GM12892 (cell line): ENCODE measurements at places on chromosomes 7 and 10.
A peak's percentile ranks its signal among the peaks of the same experiment; 100 is the strongest.

- DNase-seq: no peak
These were observed 372.4 kb upstream of the LRGUK start for GRCh38 chr7:133754708-133755107.

DNA sequence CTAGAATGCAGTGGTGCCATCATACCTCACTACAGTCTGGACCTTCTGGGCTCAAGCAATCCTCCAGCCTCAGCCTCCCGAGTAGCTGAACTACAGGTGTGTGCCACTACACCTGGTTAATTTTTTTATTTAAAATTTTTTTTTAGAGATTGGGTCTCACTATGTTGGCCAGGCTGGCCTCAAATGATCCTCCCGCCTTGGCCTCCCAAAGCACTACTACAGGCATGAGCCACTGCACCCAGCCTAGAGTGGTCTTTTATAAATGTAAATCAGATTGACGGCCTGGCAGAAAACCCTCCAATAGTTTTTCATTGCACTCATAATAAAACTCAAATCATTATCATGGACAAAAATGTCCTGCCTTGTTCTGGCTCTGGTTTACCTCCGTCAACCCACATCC lies 201.7 kb upstream of the PLXNA4 start:
- DNase-seq: no peak

GRCh38 chr7:143199040-143199439 lies 15.8 kb downstream of the TAS2R39 start:
- DNase-seq: no peak

- DNase-seq: no peak
These were observed 107.5 kb downstream of the ITGB8 start for GRCh38 chr7:20438248-20438647.

DNA sequence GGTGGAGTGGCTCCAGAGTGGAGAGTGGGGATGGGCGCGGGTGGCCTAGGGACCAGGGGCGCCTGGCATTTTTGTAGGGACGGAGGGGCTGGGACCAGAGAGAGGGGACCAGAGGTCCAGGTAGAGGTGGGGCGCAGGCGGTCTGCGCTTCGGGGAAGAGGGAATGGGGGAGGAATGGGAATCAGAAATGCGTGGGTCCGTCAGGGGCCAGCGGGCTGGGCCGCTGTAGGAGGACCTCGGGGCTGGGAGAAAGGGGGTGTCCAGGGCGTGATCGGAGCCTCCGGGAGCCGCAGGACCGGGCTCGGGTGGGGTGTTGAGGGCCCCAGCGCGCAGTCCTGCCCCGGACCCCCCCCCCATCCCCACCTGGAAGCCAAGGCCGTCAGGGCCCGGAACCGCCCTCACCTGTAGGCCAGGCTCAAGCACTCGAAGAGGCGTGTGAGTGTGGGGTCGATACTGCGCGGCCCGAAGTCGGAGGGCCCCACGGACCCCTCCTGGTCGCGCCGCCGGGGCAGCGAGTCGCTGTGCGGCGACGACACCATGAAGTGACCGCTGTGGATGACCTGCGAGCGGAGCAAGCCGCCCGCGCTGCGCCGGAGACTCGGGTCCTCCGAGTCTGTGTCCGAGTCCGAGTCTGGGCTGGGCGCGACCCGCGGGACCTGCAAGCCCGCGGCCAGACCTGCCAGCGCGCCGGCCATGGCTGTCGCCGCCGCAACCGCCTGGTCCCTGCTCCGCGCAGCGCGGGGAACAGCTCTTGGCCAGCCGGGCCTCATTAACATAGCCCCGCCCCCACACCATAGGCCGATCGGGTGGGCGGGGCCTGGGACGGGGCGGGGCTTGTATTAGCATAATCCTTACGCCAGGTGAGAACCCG lies at the start of gene MLXIPL:
Gene MLXIPL, minus strand, starts transcription at position 725 of the 871 bp plus-strand sequence. Its CDS starts 30 bp downstream, at position 695.
- DNase-seq: peak; percentile 67

DNA sequence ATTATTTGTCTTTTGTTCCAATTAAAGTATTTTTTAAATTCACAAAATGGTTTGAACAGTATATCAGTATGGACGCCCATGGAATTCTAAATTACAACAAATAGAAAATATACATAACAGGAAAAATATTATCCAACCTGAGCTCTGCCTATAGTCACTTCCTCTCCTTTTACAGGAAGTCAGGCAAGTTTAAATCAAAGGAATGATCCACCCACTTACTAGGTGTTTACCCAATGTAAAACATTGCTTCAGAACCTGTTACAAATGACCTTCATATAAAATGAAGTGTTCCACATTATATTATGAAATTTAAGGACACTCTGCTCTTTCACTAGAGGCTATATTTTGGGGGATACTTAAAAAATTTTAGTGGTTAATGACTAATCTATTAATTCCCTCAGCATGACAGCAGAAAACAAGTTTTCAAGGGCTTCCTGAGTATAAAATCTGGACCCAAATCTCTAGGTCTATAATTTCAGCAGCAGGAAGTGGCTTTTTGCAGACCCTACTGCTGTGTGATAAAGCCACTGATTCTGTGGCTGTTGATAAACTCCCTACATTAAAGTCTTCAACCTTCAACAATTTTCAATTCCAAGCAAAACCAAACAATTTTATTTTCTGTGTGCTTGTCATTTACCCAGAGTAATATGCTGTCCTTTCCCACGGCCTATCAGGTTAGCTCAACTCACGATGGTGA lies 722.6 kb downstream of the GATA3 start:
- DNase-seq: no peak

DNA sequence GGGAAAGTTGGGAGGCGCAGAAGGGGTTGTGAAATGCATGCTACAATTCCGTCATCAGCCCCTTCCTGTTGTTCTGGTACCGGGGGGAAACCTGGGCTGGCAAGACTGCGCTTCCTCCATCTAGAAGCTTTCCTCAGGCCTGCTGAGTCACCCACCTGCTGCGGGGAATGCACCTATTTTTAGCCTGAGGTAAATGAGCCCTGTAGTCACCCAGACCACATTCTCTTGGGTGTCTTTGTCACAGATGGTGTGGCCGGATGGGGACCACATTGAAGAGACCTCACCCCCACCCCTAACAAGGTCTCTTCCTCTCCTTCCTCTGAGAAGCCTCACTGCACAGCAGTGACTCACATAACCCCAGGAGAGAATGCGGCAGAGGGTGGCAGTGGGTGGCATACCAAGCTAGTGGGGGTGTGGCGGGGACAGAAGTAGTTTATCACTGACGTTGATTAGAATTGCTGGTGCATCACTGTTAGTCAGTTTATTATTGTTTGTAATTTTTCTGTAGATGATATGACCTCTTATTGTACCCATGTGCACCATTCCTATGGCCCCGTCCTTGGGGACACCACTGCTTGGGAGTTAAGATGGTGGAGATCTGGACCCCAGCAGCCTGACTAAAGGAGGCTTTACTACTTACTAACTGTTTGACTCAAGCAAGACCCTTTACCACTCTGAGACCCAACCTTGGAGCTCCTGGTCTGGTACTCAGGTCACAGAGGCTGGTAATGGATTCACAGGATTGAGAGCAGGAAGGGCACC lies 83.0 kb upstream of the DUSP5 start:
- DNase-seq: peak; percentile 75

GRCh38 chr10:9602998-9603397 lies 1414.7 kb upstream of the CELF2 start:
- no peak for DNase-seq

DNA sequence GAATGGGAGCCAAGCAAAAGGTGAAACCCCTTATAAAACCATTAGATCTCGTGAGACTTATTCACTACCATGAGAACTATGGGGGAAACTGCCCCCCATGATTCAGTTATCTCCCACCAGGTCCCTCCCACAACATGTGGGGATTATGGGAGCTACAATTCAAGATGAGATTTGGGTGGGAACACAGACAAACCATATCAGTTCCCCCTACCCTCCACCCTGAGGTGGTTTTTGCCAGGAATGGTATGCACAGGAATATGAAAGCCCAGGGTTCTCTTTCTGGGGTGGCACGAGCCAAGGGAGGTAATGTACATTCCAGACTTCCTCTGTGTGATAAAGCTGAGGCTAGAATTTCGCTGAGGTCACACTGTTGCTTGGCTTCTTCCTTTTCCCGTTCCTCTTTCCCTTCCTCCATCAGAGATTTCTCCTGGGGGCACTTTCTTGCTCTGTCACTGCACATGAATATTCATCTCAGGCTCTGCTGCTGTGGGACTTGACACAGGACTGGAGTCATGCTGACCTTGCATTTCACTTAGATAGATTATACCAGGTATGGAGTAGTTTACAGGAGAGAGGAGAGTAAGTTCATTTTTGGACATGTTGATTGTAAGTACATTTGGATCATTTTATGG lies 347.0 kb upstream of the MTPN start:
- DNase-seq: no peak

DNA sequence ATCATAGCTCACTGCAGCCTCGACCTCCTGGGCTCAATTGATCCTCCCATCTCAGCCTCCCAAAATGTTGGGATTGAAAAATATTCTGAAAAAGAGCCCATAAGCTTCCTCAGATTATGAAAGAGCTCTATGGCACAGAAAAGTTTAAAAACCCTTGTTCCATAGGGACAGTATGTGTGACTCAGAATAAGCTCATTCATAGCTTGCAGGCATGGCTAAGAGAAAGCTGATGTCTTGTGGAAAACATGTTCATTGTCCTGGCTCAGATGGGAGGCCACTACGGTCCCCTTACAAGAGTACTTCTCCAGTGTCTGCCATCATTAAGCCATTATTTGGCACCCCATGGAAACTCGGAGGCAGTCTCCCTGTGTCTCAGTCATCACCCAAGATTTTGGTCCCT lies 64.0 kb downstream of the CCDC3 start:
- no peak for DNase-seq

DNA sequence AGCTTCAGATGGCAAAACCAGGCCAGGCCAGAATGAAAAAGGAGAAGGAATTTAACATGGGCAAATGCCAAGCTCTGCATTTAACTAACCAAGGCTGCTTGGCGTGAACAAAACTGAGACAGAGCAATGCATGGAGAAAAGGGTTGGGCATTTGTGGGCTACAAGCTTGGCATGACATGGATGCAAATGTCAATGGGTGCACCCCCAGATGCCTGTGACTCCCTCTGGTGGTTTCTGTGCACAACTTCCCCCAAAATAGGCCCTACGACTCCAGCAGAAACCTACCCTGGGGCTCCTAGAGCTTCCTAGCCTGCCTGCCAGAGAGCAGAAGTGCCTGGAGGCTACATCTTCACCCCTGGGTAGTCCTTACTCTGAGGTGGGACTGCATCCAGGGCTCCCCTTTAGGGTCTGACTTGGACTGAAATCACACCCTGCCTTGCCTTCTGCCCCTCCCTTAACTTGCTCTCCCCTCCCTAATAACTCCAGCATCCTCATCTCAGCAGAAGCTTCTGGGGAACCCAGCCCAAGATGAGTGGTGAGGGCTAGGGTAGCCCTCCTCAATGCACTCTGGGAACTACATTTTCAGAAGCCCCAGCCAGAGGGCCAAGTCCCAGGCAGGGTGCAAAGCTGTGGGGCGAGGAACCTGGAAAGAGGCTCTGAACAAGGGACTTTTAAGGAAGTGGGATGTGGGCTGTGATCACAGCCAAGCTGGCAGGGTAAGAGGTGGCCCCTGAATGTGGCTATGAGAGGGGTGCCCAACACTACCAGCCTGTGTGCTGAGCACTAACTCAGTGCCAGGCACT lies 11.3 kb downstream of the GPRIN2 start:
- DNase-seq: no peak

DNA sequence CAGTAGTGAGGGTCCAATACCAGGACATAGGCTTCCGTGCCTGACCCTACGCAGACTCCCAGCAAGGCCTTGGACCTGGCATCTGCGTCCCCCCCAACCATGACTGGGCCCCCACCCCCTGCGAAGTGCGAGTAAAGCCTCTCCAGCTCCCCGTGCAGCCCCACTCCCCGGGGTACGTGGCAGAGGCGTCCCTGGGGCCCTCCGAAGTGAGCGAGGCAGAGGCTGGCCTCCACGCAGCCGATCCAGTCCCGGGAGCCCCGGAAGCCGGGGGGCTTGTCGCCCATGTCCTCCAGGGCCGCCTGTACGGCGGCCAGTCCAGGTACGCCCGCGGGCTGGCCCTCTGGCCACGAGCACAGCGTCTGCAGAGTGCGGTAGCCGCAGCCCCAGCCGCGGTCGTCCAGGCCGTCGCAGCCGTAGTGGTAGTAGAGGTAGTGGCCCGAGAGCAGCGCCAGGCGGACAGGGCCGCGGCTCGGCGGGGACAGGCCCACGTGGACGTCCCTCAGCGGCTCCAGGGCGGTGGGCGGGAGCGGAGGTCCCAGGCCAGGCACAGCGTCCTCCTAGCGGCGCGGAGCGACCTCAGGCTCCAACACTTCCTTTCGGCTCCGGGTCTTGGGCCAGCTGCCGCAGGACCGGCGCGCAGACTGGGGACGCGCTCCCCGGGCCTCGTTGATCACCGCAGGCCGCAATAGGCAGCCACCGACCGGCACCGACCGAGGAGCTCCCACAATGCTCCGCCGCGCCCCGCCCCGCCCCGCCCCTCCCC lies at the start of gene UFSP1:
Gene UFSP1, minus strand, starts transcription at position 728 of the 763 bp plus-strand sequence. Its CDS starts 444 bp downstream, at position 284.
- DNase-seq: peak; percentile 75

- DNase-seq: no peak
These were observed 67.7 kb upstream of the JCAD start for GRCh38 chr10:30127120-30127541.

- peak; percentile 30 for DNase-seq
These were observed 36.6 kb upstream of the CCAR1 start for GRCh38 chr10:68684413-68684812.

DNA sequence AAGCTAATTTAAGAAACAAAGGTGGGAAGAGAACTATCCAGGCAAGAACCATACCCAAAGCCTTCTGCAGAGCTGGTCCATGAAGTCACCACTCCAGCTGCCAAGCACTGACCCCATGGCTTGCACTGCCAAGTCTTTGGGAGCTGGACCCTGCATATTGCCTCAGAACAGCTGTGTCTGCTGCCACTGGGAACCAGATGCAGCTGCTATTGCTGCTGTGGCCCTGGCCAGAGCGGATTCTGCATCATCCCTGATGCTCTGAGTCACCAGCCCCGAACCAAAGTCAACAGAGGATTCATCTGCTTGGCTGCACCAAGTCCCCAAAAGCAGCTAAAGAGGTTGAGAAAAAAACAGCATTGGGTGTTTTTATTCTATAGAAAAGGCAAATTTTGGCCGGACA lies 39.2 kb upstream of the GSAP start:
- no peak for DNase-seq

- DNase-seq: no peak
These were observed 7.3 kb downstream of the PDK4 start for GRCh38 chr7:95589031-95589430.

- no peak for DNase-seq
These were observed 12.3 kb upstream of the ELN start for GRCh38 chr7:74015670-74016069.

- DNase-seq: no peak
These were observed 1094.1 kb downstream of the DNAJB9 start for GRCh38 chr7:109663806-109664205.

DNA sequence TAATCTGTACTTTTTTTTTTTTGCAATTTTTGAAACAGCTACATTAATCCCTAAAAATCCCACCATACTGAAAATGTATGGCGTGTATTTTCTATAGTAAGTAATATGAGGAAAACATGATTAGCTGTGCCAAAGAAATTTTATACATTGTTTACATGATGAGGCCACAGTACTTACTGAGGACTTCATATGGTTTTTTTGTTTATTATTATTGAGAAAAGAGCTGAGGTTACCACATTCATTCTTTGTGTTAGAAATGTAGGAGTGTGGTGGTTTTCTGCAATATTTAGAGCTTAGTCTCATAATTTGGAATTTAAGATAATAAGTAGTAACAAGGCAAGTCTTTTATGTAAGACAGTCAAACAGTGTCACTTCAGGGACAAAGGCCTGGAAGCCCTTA lies 45.1 kb downstream of the SLC25A40 start:
- DNase-seq: no peak

GRCh38 chr7:6640246-6640721 lies 3.2 kb downstream of the ZNF316 start:
- no peak for DNase-seq
